ENCODE measurements at places on chromosomes 16 and 17.

GRCh38 chr17:4307179-4307930 lies 43.6 kb upstream of the ANKFY1 start:
- no peak for DNase-seq

- DNase-seq = no peak
These were observed 2.1 kb downstream of the RGS9 start for GRCh38 chr17:65139101-65139764.

DNA sequence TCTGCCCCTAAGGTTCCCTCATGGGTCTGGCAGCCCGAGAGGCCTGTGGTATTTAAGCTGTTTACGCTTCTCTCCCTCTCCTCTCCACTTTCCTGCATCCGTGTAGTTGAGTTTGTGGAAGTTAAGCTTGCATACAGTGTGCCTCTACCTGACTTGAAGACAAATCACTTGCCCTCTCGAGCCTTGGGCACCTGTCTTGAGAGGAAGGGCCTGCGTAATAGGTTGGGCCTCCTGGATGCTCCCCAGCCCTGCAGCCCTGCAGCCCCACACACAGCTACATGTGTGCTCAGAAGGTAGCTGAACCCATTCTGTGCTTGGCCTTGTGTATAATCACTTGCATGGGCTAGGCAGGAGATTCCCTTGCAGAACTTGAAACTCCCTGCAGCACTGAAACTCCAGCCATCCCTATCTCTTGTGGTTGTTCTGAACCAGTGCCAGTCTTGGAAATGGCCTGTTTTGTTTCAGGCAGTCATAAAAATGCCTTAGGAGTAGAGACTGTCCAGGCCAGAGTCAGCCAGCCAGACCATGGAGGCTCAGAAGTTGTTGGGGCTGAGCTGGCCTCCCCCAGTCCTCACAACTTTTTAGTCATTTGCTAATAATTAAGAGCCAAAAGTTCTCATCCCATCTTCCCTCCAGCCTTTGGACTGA lies 134.6 kb downstream of the CLEC16A start:
- DNase-seq = no peak

DNA sequence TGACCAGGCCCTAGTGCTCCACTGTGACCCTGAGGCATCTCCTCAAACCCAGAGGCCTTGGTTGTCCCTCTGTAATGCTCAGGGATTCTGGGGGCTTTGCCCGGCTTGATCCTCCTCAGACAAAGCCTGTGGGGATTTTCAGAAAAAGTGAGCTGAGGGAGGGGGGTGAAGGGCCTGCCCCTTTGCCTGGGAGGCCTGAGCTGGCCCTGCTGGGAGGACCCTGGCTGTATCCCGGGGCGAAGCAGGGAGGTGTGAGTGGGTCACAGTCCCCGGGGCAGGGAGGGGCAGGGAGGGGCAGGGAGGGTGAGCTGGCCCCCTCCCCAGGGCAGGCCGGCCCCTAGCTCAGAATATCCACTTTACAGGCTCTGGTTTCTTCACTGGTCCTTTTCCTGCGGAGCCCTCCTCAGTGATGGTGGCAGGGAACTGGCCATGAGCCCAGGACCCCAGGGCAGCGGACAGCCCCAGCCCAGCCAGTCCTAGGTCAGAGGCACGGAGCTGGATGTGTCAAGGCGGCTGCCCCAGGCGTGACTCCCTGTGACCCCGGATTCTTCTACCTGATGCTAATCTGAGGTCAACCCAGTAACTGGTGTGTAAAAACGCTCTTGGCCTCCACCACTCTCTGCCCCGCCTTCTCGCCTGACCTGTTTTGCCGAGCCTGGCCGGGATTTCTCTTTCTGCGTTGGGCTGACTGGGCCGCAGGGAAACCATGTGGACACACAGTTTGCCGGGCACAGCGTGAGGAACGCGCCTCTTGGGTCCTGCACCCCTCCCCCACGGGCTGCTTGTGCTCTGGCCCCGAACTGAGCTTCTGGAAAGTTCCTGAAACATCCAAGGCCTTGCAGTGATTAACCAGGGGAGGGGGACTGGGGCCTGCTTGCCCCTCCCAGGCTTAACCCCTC lies 5.8 kb upstream of the FASN start:
- DNase-seq = no peak

GRCh38 chr17:74159226-74159840 lies 44.1 kb upstream of the RPL38 start:
- no peak for DNase-seq

DNA sequence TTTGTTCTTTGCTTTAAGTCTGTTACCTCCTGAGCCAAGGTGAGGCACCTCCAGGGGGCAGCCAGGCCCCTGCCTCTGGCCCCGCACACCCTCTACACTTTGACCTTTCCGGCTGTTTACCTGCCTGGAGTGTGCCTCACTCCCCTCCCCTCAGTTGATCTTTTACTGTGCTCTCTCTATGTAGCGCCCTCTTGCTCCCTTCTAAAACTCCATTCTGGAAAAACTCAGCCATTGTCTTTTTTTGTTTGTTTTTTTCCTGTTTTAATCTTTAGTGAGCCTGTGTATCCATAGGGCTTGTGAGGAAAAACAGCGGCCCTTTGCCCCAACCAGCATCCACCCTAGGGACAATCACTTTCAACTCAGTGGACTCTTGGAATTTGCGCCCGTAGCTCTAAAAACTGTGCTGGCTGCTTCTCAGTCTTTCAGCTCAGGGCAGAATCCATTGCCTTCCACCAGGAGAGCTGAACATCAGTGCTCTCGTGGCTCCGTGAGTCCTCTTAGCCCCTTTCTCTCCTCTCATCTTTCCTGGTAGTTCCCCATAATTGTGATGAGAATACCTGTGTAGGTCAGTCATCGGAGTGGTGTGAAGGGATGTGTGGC lies 4.3 kb downstream of the AMDHD2 start:
- DNase-seq = no peak

DNA sequence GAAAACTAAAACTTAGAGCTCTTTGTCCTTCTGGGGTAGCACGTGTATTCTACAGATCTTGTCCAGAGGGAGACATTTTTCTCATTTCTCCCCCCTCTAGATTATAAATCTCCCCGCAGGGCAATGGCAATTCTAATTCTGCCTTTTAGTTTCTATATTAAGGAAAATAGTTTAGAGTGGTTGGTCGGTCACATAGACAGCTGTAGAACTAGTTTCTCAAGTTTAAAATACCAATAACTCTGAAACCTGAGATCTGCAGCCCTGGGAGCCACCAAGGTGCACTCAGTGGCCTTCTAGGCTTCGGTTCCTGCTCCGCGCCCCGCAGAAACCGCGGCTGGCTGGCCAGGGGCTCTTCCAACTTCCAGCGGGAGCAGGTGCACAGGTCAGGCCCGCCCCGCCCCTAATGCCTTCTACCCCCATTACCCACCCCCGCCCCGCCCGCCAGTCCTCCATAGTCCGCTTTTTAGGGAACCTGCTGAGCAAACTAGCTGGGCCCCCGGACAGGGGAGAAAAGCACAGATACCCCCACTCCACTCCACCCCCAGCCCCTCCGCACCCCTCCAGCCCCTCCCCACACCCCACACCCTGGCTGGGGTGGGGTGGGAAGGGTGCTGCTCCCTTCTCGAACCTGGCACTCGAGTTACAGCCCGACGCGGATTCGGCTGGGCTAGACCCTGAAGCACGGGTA lies 431 bp downstream of the SLFN11 start:
- DNase-seq = peak; percentile 38

- DNase-seq = no peak
These were observed 51.9 kb downstream of the C16orf95 start for GRCh38 chr16:87265261-87265660.

DNA sequence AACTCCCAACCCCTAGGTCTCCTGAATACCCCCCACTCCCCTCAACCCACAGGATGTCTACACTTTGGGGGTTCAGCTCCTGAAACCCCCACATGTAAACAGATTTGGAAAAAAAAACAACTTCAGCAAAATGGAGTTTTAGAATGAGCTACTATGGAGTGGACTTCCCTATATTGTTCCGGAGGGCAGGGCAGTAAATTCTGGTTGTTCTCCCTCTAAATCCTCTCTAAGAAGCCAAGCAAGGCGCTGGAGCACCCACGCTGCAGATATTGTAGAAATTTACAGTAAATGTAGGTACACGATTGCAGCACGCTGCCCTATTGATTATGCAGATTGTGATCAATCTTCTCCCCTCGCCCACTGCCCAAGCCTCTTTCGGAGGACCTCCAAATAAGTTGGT lies 8.5 kb upstream of the ZFHX3 start:
- DNase-seq = no peak

GRCh38 chr16:72992142-72992601 lies 55.8 kb downstream of the ZFHX3 start:
- DNase-seq = no peak

DNA sequence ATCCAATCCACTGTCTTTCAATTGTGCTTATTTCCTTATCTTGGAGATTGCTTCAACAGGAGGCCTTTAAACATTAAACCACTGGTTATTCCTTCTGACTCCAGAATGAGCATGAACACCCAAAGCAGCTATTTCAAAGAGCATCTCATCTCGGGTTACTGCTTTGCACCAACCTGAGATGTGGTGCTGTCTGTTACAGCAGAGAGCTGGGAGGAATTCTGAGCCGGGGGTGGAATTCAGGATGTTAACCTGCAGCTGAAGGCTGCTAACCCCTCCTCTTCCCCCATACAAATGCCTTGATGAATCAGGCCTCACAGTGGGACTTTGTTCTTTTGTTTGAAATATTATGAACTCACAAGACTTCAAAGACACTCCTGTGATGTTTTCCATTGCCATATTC lies 113.1 kb downstream of the SHISA9 start:
- no peak for DNase-seq

DNA sequence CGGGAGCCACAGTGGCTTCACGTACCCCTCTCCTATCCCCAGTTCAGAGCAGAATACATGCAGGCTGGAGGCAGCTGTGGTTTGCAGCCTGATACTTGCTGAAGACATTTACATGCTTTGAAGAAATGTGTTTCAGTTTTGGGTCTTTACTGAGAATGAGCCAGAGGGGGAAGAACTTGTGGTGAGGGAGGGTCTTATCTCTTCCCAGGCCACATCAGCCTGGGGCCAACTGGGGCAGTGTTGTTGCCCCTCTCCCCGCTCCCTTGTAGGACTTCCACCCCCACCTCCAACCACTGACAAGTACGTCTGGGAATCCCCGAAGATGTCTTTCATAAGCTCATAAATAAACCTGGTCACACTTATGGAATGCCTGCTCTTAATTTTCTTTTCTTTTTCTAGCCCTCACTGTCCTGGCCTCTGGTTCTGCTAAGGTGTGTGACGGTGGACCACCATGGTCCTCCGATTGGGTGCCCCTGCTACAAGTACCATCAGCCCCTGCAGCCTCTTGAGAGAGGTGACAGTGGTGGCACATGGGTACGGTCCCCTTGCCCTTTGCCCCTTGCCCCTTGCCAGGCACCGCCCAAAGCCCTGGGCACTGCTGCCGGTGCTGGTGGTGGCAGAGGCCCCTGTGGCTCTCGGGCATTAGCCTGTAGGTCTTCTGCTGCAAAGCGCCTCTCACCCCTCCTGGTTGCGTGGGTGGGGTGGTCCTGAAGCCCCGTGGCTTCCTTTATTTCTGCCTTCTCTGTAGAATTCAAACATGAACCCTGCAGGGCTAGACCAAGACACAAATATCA lies 144.8 kb upstream of the RPH3AL start:
- no peak for DNase-seq

GRCh38 chr16:52812678-52813556 lies 239.8 kb downstream of the CHD9NB start:
- DNase-seq = no peak

DNA sequence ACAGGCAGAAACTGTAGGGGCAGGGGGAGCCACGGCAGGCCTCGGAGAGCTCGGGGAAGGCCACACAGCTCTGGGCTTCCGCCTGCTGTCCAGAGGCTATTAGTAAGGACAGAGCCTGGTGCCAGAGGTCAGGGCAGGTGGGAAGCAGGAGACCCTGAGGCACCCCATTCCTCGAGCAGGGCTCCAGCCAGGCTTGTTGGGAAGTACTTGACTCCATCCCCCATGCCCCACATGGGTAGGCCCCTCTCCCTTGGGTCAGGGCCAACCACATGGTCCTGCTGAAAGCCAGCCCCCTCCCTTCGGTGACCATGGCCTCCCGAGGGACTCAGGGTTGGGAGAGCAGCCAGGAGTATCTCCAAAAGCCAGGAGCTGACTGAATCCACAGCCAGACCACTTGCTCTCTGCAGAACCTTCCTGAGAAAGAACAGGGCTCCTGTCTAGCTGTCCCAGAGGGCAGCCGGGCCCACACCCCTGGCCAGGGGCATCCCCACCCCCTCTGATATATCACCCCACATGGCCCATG lies 17.4 kb upstream of the MPRIP start:
- no peak for DNase-seq

DNA sequence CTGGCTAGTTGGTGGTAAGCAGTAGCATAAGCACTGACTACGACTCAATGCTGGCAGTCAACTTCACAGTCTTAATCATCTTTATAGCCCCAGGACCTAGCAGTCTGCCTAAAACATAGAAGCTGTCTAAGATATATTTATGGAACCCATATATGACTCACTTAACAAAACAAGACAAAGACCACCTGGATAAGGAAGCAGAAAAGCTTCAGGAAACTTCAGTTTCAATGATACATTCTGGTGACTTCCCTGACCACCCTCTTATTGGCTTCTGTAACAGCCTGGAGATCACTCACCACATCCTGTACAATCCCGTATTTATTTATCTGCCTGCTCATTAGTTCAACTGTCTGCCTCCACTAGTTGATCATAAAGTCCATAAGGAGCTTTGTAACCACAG lies 95.5 kb downstream of the PMP22 start:
- no peak for DNase-seq

- no peak for DNase-seq
These were observed 34.2 kb downstream of the ZNF423 start for GRCh38 chr16:49821614-49822282.

DNA sequence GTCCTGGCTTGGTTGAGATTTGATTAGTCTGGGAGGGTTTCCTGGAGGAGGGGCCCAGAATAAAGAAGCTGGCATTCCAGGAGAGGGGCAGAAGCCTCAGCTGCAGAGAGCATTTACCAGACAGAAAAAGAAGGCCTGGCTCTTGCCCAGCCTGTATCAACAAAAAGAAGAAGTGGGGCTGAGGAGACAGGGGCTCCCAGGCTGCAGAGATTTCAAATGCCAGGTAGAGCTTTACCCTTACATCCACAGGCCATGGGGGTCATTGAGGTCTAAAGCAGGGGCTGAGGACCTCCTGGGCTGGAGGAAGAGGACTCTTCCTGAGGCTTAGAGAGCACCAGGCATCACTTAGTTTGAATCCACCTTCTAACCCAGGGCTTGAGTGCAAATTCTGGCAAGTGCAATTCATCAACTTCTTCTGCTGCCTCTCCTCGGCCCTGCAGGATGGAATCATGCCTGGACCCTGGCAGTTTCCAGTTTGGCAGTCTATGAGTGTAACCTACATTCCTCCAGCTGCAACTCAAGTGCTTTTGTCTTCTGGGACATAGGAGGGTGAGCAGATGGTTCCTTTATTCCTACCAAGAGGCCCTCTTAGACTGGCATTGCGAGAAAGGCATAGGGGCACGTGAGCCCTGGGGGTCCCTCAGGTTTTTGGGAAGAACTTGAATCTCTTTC lies 15.3 kb downstream of the CA7 start:
- no peak for DNase-seq

GRCh38 chr17:44540246-44541084 lies 16.8 kb upstream of the FZD2 start:
- DNase-seq = no peak

- DNase-seq = no peak
These were observed 5.5 kb downstream of the CBFB start for GRCh38 chr16:67034487-67034886.
